NCI-H1105 (cell line): ENCODE measurements at places on chromosomes 3 and 15.

DNA sequence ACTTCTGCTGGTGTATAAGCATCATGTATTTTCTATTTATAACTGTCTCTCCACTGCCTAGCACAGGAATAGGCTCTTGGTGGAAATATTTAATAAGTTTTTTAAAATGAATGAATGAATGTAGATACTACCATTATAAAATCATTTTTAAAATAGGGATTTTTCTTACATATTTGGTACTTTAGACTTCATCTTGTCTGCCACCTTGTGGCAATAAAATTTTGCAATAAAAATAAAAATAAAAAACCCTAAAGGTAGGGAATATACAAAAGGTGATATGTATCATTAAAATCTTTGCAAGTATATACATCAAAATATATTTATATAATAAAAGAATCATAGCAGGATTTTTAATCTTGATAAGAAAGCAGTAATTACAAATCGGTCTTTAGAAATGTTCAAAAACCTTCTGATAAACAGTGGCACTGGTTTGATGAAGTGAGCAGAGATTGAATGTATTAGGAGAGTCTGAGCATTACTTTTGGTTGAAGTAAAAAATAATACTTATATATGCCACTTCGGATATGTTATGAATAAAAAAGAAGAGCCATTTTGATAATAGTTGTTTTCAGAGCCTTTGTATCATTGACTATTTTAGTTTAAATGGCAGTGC lies 95.2 kb downstream of the SPATA16 start:
- no peak for DNase-seq

DNA sequence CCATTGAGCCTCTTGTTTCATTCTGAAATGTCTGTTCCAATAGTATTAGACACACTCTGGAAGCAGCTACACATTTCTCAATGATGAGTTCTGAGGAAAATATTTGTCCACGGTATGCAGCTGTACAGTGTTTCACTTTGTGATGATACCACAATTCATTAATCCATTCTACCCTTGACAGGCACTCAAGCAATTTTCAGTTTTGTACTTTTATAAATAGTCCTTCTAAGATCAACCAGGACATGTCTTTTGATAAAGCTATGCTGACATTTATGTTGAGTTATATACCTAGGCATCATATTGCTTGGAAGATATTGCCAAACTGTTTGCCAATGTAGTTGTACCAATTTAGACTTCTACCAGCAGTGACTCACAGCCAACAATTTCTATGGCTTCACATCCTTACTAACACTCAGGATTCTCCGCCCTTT lies 165.1 kb upstream of the COL8A1 start:
- DNase-seq, result no peak

DNA sequence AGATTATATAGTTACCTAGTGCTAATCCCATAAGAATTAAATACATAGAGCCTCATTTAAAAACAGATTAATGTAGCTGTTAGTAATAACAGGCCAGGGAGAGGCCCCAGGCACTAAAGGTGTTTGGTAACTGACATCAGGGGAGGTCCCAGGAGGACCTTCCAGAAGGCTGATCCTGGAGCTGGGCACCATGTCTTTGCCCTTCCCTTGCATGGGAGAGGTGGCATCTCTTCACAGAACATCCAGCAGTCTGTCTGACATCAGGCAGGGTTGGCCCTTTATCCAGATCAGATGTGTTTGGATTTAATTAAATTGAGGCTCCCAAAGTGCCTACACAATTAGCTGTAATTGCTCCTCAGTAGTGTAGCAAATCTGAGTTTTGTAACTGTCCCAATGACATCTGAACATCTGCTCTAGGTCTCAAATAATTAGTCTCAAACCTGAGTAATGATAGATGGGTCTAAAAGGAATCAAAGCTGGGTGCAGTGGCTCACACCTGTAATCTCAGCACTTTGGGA lies 53.0 kb downstream of the RLBP1 start:
- DNase-seq, result no peak

DNA sequence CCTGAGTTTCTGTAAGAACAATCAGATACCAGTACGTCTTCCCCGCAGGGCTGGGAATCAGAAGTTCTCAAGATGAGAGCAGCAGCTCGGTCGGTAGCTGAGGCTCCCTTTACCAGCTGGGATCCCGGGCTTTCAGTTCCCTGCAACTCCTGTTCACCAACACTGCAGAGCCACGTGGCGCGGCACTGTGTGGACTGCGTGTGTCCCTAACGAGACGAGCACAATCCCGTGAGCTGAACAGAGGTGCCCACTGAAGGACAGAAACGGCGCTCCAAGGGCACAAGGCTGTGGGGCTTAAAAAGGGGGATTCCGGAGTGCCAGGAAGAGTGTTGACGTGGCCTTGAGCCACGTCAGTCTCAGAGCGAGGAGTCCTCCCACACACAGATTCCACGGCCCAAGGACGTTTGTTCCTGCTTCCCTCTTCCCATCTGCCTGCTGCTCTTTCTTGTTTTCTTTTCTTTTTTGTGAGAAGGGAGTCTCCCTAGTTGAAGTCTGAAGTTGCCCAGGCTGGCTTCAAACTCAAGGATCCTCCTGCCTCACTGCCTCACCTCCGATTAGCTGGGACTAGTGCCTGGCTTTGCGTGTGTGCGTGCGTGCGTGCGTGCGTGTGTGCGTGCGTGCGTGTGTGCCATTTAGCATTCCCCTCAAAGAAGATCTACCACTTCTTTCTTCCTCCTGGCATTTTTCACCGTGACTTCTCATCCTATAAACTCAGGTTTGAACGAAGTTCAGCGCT lies 37.1 kb upstream of the RPL35A start:
- DNase-seq, result no peak

DNA sequence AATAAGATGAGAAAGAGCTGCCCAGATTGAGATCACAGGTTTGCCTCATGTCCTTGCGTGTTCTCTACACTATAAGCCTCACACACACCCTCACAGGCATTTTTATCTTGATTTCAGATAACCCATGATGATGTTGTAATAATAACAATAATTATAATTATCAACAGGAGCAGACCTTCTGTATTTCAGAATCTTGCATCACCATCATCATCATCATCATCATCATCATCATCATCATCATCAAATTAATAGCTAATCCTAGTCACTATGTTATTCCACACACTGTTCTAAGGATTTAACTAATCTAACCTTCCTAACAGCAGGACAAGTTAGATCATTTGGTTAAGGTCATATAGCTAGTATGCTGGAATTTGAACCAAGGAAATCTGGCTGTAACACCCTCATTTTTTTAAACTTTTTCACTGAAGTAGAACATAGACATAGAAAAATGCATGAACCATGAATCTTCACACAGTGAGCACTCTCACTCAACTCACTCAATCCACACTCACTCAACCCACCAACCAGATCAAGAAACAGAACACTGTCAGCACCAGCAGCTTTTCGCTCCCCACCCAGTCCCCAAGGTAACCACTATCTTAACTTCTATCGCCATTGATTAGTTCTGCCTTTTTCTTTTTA lies 1.8 kb upstream of the SH2D7 start:
- no peak for DNase-seq

DNA sequence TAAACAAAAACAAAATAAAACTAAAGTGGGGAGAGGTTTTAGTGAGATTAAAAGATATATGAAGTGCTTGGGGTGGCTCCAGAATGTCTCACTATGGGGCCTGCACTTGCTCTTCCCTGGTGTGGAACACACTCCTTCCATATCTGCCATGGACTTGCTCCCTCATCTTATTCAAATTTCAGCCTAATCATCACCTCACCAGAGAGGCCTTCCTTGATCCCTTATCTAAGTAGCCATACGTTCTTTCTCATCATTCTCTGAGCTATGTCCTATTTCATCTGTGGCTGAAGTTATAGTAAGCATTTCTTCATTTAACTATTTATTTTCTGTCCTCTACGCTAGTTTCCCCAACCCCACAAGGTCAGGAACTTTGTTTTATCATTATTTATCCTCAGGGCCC lies 511.7 kb downstream of the NTRK3 start:
- DNase-seq, result no peak

DNA sequence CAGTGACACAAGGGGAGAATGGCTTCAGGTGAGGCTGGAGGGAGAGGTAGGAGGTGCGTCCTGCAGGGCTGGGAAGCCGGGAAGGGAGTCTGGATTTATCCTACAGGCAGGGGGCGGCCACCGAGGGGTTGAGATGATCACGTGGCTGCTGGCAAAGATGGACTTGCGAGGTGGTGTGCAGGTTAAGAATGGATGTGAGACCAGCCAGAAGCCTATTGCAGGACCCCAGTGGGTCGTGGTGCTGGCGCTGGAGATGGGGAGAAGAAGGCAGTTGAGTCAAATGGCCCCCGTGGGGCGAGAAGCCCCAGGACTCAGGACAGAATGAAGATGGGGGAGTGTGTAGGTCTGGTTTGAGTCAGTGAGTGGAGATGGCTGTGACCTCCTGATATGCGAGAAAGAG lies 183.1 kb downstream of the FAM43A start:
- no peak for DNase-seq
